Astrocyte of the cerebellum (primary cell): ENCODE measurements at places on chromosomes 5 and 9.

DNA sequence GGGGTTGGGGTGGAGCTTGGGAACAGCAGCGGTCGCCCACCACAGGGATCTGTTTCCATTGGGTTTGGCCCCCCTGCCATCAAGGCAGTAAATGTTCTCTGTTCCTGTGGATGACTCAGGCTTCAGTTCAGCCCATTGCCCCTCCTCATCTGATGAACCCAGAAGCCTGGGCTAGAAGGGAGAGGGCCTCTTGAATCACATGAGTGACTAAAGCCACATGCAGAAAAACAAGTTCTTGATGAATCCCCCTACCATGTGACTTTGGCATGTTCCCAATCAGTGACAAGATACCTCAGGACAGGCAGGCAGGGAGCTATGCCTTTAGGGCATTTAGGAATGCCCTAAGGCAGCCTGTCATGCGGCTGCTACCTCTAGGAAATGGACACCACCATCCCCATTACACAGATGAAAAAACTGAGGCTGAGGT is 2.5 kb downstream of the SH3PXD2B start:
- DNase-seq = peak; percentile 73

DNA sequence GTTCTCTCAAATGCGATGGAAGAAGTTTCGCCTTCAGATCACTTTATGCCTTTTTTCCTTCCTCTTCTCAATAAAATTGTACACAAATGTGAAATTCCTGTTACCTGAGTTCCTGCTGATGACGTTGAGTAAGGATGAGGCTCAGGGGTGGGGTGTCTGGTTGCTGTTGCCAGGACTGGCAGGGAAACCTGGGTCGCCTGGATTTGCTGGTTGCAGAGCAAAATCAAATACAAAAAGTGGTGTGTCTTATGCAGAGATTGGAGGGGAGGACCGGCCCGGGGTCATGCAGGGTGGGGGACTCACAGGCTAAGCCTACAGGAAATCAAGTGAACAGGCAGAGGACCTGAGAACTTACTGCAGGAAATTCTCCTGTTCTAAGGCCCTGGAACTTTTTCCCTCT is 39.2 kb downstream of the ANXA2R start:
- no peak for DNase-seq

DNA sequence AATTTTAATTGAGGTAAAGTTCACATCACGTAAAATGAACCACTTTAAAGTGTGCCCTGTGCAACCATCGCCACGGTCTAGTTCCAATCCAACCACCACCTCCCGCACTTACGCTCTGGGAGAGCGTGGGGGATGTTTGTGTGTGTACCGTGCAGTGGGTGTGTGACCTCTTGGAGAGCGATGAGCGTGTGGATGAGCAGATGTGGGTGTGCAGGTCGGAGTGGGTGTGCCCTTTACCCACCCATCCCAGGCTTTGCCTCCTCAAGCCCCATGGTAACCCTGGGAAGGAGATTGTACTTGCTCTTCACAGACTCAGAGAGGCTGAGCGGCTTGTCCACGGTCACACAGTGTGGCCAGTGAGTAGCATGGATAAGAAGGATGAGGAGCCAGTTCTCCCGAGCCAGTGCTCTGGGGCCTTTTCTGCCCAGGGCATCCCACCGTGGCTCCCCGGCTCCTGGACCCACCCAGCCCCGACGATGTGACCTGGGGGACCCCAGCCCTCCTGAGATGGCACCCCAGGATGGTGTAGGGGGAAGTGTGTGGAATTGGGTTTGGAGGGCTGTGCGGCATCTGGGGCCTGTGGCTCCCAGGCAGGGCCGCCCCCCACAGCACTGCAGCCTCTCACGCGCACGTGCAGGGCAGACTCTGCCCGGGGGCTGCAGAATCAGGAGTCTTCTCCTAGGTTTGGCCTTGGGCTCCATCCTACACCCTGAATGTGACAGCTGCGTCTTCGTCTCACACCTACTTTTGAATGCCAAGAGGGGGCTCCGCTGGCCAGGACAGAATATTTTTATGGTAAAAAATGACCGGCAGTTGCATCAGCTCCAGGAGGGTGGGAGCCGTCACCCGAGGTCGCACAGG is 13.6 kb downstream of the LHX3 start:
- no peak for DNase-seq

GRCh38 chr5:106417566-106417965 is 1253.2 kb downstream of the EFNA5 start:
- DNase-seq = no peak

- DNase-seq = no peak
These were observed 91.4 kb downstream of the TSSK1B start for GRCh38 chr5:113343343-113343742.

- no peak for DNase-seq
These were observed 145.4 kb downstream of the SYK start for GRCh38 chr9:90946982-90947381.

- no peak for DNase-seq
These were observed 216.1 kb downstream of the PAPPA start for GRCh38 chr9:116369706-116370105.

- no peak for DNase-seq
These were observed 54.0 kb upstream of the STXBP1 start for GRCh38 chr9:127557998-127558546.

- DNase-seq = no peak
These were observed 1.8 kb downstream of the HRH2 start for GRCh38 chr5:175659546-175660253.
